Choroid plexus epithelial cell (primary cell): ENCODE measurements at places on chromosomes 3 and 15.

DNA sequence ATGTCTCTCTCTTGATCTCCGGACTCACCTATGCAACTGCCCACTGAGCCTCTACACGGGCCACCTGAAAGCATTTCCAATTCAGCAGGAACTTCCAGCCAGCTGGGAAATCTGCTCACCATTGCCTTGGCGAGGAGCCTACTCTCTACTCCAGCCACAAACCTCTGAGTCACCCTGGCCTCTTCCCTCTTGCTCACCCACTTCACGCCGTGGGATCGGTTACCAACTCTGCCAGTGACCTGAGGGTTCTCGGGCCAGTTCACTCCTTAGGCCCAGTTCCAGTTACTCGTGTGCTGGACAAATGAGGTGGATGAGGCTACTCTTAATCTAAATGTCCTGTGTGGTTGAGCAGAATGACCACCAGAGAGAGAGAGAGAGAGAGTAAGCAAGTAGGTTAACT lies 70.1 kb downstream of the CEMIP start:
- DNase-seq = peak; percentile 87

GRCh38 chr3:181912384-181912783 lies 200.7 kb downstream of the SOX2 start:
- no peak for DNase-seq

- DNase-seq = no peak
These were observed 171.3 kb upstream of the GADL1 start for GRCh38 chr3:31065765-31066164.

- peak; percentile 73 for DNase-seq
These were observed 141.3 kb downstream of the ADAM10 start for GRCh38 chr15:58608129-58608590.

GRCh38 chr3:193744048-193744821 lies 151.2 kb downstream of the OPA1 start:
- peak; percentile 29 for DNase-seq

GRCh38 chr3:197701841-197702240 lies 34.9 kb downstream of the RUBCN start:
- no peak for DNase-seq

- no peak for DNase-seq
These were observed 51.9 kb downstream of the STRIT1 start for GRCh38 chr3:155241579-155241978.

DNA sequence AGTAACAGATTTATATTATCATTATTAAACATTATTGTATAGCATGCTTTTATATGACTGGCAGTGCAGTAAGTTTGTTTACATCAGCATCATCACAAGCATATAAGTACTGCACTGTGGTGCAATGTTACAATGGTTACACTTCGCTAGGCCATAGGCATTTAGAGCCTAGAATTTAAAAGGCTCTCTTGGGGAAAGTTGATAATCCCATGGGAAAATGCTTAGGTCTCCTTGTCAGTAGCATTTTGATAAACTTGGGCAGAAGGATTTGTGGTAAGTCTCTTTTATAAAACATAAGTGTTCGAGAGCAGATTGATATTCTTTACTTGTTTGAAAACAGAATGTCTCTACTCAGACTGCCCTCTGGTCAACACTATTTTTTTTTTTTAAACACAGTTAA lies 7.5 kb downstream of the DTWD1 start:
- no peak for DNase-seq

DNA sequence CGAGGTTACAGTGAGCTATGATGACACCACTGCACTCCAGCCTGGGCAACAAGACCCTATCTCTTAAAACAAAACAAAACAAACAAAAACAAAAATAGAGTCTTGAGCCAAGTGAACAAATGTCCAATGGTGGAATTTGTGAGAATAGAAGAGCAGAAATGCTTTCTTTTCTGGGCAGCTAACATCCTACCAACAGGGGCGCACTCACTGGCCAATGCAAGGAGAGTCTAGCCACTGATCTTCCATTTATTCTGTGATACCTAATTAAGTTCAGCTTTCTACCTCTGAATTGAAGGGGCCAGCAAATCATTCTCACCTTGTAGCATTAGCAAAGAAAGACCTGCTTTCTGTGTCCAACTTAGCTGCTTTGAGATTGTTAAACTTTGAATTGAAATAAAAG lies 301.9 kb upstream of the NR2F2 start:
- DNase-seq = no peak

GRCh38 chr3:4198491-4198890 lies 104.7 kb upstream of the SETMAR start:
- DNase-seq = no peak

DNA sequence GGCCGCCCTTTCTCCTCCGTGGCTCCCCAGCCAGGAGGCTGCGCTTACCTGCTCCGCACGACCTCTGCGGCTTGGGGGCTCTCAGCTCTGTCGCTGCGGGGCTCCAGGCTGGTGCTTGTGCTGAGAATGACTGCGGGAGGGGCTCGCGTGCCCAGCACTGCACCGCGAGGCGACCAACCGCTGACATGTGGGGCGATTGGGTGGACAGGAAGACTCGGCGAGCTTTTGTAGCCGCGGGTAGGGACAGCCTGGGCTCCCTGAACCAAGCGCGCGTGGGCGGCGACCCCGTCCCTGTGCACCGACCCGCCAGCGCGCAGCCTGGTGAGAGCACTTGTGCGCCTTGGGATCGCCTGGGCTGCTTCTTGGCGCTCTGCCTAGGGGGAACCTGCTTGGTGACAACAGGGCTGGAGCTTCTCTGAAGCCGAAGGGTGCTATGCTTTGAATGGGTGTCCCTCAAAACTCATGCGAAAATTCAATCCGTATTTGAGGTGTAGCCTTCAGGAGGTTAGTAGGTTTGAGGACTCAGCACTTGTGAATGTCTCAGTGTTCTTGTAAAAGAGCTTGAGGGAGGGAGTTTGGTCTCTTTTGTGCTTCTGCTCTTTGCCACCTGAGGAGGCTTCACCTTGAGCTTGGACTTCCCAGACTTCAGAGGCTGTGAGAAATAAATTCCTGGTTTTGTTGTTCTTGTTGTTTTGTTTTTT lies 50.4 kb downstream of the IL12A start:
- no peak for DNase-seq

GRCh38 chr3:13764161-13764560 lies 115.7 kb downstream of the WNT7A start:
- DNase-seq = no peak

DNA sequence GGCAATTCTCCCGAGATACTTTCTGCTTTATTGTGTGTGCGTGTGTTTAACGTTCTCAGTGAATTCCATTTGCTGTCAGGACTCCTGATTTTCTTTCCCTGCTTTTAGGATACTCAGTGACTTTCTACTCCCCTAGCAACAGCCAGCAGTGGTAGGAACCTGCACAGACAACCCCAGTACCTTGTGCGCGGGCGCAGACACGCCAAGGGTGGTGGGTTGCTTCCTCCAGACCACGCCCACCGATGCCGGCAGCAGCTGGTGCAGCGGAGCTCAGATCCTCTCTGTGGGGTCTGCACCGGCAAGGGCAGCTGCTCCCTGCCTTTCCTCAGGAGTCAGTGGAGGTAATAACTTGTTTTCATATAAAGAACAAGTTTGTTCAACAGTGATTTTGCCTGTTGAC lies 225.1 kb upstream of the NDN start:
- DNase-seq = no peak

DNA sequence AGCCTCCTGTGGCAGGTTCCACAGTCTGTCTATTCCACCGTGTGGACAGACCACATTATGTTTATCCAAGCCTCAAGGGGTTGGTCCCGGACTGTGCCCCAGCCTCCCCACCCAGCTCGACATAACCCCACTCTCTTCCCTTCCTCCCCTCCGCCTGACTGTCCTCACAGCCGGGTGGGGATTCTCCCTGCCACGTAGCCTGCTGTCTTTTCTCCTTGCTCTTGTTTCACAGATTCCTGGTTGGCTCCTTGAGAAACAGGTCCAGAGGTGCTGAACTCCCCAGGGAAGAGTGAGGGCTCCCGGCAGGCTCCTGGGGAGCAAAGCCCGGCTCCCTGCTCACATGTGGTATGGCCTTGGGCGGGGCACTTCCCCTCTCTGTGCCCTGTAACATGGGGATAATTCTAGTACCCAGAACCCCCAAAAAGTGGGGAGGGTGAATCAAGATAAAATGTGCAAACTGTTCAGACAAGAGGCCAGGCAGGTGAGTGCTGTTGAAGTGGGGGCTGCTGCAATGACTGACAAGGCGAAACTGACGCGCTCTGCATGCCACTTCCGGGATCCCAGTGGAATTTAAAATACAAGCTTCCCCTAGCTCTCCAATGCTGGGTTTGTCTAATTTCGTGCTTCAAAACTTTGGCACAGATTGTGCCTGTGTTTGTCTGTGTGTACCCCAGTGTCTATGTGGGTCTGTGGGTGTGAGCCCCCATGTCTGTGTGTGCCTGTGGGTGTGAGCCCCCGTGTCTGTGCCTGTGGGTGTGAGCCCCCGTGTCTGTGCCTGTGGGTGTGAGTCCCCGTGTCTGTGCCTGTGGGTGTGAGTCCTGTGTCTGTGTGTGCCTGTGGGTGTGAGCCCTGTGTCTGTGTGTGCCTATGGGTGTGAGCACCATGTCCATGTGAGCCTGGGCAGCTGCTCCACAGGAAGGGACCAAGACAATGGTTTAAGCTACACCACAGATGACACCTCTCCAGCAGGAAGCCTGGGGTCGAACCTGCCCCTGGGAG lies 160.6 kb upstream of the IQSEC1 start:
- no peak for DNase-seq

DNA sequence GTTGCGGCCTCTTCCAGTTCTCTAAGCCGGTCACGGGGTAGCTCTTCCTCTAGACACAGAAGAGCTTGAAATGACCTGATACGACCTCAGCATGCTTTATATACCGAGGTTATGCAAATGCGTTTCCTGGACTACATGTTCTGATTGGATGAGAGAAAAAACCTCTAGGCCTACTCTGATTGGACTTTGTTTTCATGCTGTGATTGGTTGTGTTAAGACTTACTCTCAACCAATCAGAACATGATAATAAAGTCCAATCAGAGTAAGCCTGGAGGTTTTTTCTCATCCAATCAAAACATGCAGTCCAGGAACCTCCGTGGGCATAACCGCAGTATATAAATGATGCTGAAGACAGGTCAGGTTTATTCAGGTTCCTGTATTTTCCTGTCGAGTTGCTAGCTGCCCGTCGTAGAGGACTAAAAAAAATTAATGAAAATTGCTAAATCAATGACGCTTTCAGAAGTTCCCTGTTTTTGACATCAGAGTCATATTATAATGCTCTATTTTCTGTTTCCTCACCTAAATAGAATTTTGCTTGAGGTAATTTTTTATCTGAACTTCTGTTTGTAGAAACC lies 177.4 kb downstream of the POTEB3 start:
- no peak for DNase-seq

GRCh38 chr3:139561959-139562676 lies 22.6 kb upstream of the RBP1 start:
- peak; percentile 72 for DNase-seq

GRCh38 chr3:95029644-95030043 lies 966.8 kb downstream of the NSUN3 start:
- DNase-seq = no peak

DNA sequence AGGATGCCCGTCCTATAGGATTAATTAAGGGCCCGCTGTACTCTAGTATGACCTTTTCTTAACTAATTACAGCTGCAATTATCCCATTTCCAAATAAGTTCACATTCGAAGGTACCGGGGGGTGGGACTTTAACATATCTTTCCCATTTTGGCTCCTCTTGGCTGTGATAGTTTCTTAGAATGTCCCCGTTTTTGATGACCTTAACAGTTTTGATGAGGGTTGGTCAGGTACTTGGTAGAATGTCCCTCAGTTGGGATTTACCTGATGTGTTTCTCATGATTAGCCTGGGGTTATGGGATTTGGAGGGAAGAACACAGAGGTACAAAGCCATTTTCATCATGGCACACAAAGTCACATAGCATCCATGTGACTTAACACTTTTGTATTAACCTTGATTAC lies 18.2 kb downstream of the RTP1 start:
- no peak for DNase-seq

- DNase-seq = no peak
These were observed 139.5 kb downstream of the TBL1XR1 start for GRCh38 chr3:177057768-177058167.

DNA sequence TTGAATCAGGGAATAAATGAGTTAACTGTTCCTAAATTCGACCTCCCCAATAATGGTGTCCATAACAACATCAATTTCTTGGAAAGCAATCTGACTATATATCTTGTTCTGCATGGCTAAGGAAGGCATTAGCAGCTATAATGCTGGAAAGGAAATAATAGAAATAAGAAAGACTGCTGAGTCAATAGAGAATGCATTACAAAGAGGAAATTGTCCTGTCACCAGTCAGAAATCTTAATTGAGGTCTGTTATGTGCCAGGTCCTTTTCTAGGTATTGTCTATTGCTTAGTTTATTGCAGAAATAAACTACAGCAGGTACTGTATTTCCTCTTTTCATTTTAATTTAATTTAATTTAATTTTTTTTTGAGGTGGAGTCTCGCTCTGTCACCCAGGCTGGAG lies 5.9 kb upstream of the PPP1R2 start:
- DNase-seq = no peak

DNA sequence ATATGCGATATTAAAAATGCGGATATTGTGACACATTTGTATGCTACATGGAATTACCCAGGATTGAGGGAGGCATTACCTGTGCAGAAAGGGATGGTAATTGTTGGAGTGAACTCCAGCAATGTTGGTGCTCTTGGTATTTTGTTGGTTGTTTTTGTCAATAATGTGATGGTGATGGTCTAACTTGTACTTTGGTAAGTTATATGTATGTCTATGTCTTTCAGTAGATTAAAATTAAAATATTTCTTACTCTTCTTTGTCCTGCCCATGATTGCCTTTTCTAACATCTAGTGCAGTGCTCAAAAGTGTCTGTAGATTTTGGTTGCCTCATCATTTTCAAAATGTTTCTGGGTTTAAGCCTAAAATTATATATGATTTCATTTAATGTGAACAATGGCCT lies 192.7 kb downstream of the ROBO2 start:
- DNase-seq = no peak

- no peak for DNase-seq
These were observed 7.0 kb downstream of the CCR2 start for GRCh38 chr3:46360907-46361306.

DNA sequence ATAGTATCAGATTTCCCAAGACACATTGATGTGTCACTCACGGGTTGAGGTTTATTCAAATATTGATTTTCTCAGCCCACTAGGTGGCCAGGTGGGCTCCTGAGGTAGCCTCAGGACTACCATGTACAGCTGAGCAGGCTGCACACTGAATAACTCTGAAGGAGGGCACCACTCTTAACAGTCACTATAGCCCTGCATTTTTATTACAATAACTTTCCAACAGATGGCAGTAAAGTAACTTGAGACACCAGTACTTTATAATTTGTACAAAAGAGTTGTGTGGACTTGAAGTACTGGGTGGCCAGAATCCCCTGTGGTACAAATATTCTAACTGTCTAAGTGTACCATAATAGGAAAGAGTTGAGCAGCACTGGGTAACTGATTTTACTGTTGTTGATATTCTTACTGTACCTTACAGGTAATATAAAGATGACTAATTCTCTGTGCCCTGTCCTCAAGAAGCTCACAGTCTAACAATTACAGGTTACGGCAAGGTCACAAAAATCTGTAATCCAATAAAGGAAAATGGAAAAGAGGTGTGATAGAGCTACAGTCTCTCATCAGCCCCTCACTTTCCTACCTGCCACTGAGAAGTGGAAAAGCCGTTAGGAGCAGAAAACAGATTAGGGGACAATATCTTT lies 76.0 kb downstream of the ETFA start:
- peak; percentile 74 for DNase-seq
